ENCODE measurements at places on chromosomes 5 and 9. TPM values are rescaled to one million over a fixed set of nuclear protein-coding genes. Genes with fewer than 3 reads are reported as not detected.

Gene EGR1
- 1.2 TPM for total RNA-seq

Gene DPYSL3
- 138 TPM for total RNA-seq

GRCh38 chr5:45847877-45848276 is 151.7 kb upstream of the HCN1 start:
- DNase-seq = no peak

DNA sequence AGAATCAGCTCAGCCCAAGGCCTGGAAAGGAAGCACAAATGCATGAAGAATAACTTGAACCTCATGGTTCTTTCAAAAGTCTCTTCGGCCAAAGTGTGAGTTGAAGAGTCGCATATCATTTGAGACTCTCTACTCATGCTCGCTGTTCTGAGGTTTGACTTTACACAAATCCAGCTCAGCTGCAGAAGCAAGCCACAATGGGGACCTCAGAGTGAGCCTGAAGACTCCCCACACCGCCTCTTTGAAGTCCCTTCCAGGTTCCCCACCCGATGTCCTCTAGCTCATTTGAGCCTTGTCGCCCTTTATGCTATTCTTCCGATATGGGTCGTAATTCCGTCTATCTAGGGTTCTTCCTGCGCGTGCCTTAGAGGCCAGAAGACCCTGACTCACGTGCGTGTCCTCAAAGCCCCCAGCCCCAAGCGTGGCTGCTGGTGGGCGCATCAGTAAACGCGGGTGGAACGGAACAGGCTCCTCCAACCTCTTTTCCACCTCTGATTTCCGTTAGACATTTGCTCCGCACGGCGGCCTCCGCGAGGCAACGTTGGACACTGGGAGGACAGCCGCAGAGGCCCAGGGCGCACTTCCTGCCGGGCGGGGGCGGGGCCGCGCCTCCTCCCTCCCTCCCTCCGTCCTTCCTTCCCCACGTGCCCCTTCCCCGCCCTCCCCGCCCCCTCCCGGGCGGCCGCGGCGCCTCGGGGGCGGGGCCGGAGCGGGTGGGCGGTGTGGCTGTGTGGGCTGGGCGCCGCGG is at the start of gene SNX30:
Gene SNX30 (plus strand): TSS at position 745 of the 748 bp plus-strand sequence. CDS start 242 bp downstream, outside the sequence.
- DNase-seq = peak; percentile 37

Gene INSL4
- not detected for total RNA-seq

DNA sequence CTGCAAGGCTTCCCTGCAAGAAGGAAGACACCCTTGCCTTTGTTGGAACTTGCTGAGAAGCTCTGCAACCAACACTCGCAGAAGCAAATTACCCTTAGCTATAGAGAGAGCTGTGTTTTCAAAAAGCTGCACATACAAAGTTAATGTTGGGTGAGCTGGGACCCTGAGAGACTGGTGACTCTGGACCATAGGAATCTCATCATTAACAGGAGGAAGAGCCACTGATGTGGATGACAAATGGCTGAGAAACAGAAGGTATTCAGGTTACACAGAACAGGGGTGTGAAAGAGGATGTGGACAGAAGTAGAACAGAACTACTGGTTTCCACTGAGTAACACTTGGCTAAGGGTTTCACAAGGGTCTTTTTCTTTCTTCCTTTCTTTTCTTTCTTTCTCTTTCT is 493.5 kb downstream of the IRX1 start:
- DNase-seq = no peak

DNA sequence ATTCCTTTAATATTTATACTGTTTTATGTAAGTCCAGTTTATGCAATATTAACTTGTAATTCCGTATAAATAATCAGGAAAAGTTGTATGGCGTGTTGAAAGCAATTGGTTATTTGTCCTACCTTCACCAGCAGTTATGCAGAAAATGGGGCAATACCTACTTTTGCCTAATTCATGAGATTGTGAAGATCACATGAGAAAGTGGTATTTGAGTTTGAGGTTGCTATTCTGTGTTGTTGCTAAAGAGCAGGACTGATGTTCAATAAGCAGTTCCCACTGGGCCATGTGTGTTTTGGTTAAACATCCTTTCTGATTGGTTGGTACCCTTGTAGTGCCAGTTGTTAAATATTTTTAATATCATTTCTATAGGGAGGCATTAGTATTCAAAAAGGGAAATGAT is 3.2 kb downstream of the TGFBR1 start:
- no peak for DNase-seq

DNA sequence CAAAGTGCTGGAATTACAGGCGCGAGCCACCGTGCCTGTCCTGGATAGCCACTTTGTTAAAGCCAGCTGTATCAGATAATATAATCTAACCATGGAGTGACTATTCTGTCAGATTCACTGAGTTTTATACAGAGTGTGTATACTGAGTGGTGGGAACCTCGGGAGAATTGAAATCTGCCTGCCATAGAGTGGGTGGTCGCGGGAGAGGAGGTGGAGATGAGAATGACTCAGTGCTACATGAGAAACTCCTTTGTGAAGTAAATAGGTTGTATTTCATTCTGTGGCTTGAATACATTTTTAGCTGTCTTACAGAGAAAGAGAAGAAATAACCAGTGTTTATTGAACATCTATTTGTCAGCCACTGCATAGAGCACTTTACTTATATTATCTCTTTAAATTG is 26.4 kb downstream of the ATP6V0E1 start:
- DNase-seq = no peak

Gene PFN3
- total RNA-seq = not detected

Gene PIP5KL1
- total RNA-seq = 0.21 TPM

DNA sequence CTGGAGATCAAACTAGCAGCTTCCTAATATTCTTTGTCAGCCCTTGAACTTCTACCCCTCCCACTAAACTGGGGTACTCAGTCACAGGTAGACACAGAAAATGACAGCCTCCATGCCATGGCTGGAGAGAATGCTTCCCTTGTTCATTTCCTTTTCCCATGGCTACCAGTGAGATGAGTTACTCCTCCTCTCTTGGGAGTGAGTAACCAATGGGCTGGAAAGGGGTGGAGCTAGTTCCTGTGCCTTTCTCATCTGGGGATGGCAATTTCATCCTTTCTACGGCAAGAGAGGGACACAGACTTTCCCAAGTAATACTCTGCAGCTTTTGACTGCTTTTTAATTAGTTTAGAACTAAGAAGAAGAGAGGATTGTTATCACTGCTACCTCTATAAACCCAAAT is 1045.6 kb upstream of the WWC1 start:
- no peak for DNase-seq

Gene MZB1
- not detected for total RNA-seq

DNA sequence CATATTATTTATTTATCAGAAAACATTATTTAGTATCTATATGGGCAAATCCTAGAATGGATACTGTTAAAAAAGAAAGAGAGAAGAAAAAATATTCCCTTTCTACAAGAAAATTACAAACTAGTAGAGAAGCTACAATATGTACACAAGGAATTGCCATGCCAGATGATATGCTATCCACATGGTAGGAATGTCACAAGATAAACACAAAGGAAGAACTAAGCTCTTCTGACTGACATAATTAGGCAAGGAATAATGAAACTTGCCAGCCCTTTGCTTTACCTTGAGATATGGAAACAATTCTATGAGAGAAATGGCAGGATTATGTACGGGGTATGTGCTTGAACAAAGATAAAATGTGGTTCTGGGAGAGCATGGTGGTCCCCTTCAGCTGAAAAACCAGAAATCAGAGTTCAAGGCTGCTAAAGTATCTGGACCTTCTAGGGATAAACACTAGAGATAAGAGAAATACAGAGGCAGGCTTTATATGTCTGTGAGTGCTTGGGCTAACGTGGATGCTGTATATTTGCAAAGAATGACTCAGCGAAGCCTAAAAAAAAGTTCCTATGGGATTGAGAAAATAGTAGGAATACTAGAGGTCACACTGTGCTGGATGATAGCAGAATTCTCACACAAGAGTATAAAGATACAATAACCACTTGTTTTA is 451.6 kb downstream of the TLE1 start:
- DNase-seq = no peak

GRCh38 chr9:70113403-70114022 is 69.9 kb downstream of the MAMDC2 start:
- DNase-seq = peak; percentile 13

Measured in pulmonary artery endothelial cell (primary cell).